Umbilical cord (tissue), 2 donors: ENCODE measurements at places on chromosomes 1 and 21. TPM values are rescaled to one million over a fixed set of nuclear protein-coding genes. Genes with fewer than 3 reads are reported as not detected.

PPM1J gene
- not detected for total RNA-seq

LGR6 gene
- 0.24 TPM for total RNA-seq

OR2G6 gene
- total RNA-seq, result 2.2 TPM

RNU1-2 gene
- total RNA-seq, result under 0.01 TPM

PLA2G4A gene
- 17.8 TPM for total RNA-seq

- no peak for DNase-seq
Observed at GRCh38 chr21:37508341-37508740, 141.8 kb downstream of the DYRK1A start.
